ENCODE measurements at places on chromosomes 5 and 9. TPM values are rescaled to one million over a fixed set of nuclear protein-coding genes. Genes with fewer than 3 reads are reported as not detected.

The GGTA1 gene
- polyA plus RNA-seq: 2.5 TPM

The SLC25A48 gene
- 0.37 TPM for polyA plus RNA-seq

The SOHLH1 gene
- not detected for polyA plus RNA-seq

The PCDHGA4 gene
- polyA plus RNA-seq: 0.15 TPM

The TRPM3 gene
- polyA plus RNA-seq: 0.07 TPM

The FGF1 gene
- 0.08 TPM for polyA plus RNA-seq

The EPB41L4A gene
- 3.7 TPM for polyA plus RNA-seq

The CDH6 gene
- 0.67 TPM for polyA plus RNA-seq

The ZNF883 gene
- polyA plus RNA-seq: 0.13 TPM

The ROPN1L gene
- 0.53 TPM for polyA plus RNA-seq

The PCDHB9 gene
- 0.07 TPM for polyA plus RNA-seq

DNA sequence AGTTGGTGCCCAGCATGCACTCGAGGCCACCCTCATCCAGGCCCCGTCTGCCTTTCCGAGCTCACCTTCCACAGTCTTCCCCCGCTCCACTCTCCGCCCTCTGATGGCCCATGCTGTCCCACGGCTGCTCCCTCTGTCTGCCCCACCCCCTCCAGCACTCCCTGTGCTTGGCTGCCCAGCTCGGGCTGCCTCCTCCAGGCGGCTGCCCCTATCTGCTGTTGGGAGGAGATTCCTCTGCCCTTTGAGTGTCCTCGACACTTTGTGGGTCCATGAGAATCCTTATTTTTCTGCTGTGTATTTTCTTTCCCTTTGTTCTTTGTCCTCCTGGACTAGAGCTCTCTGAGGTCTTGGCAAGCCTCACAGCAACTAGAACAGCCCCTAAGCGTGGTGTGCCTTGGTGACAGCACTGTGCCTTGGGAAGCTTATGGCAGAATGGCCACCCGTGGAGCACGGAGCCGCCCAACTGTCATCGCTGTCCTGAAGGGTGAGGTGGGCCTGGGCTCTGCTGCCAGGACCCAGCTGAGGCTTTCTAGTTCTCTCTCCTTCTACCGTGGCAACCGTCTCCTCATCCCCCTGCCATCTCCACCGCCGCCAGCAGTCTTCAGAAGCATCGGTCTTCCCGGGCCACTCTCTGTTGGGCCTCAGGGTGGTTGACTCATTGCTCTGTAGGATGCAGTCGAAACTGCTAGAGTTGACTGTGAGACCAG lies 5.2 kb downstream of the NTMT1 start:
- no peak overlapping the region for H3K4me3 ChIP-seq
- H3K27ac ChIP-seq: no peak overlapping the region
- no peak for DNase-seq
- H3K36me3 ChIP-seq: peaks cover 4% of the 10 kb centered on the region

GRCh38 chr9:84394036-84394435 lies 53.5 kb upstream of the SLC28A3 start:
- no peaks in the 10 kb centered on the region for H3K4me1 ChIP-seq
- H3K27me3 ChIP-seq: peaks cover 2% of the 10 kb centered on the region
- no peak overlapping the region for H3K4me3 ChIP-seq
- H3K36me3 ChIP-seq: no peaks in the 10 kb centered on the region
- no peak for DNase-seq

DNA sequence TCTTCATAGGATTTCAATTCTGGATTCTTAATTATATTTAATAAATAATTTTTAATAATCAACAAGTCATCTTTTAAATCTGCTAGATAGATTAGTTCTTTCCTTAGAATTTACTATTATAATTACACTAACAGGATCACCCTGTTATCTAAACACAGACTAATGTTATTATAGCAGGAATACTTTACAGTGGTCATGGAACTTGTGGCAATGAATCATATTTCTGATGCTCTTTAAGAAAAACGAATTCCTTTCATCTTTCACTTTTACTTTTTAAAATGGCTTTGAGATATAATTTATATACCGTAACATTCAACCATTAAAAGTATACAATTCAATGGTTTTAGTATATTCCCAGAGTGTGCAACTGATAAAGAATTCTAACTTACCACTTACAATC lies 29.7 kb upstream of the CDK5RAP2 start:
- H3K27me3 ChIP-seq: no peaks in the 10 kb centered on the region
- no peaks in the 10 kb centered on the region for H3K4me1 ChIP-seq
- H3K4me3 ChIP-seq: no peak overlapping the region
- DNase-seq: no peak

DNA sequence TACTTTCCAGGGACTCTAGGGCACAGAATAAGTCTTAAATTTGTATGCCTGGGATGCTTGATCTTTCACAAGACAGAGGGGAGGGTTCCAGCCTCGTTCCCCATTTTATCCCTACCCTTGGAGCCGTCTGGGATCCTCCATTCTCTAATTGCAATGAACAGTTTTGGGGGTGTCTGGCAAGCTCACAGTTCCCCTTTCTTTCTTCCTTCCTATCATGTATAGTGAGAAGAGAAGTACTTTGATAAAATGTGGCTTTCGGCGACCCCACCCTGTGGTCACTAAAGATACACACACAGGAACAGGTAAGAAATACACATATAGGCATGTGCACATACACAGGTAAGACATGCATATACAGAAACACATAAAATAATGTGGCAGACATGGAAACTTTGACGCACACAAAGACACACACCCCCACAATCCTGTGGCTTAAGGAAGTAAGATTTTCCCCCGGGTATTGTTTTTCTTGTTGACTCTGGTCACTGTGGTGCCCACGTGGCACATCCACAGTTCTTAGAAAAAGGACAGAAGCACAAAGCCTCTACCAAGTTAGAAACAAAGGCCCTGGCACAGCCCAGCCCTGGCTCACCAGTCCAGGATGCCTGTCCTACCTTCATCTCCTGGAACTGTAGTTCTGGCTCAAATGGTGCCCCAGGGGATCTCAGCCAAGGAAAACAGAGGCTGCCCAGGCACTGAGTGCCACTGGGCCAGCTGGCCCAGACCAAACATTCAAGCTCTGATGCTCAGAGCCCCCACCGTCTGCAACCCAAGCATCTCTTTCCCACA lies 6.3 kb upstream of the SMU1 start:
- H3K36me3 ChIP-seq: no peaks in the 10 kb centered on the region
- H3K27me3 ChIP-seq: no peaks in the 10 kb centered on the region
- H3K27ac ChIP-seq: peak overlapping the region; percentile 21
- peaks cover 23% of the 10 kb centered on the region for H3K4me1 ChIP-seq
- DNase-seq: no peak
- H3K4me3 ChIP-seq: no peak overlapping the region

DNA sequence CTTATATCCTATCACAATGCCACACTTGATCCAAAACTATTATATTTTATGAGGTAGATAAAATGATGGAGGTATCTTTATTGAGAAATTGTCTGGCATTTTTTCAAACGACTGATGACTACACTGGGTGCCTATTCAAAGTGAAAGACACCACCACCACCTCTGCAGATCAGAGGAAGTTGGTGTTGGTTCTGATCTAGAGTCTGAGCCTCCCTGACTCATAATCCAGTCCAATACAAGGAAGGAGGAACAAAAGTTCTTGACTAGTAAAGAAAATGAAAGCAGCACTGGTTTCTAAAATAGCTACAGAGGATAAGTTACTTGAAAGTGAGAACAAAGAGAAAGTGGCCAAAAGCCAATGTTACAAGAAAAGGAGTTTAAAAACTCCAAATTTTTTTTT lies 139.9 kb downstream of the RFX3 start:
- H3K36me3 ChIP-seq: no peaks in the 10 kb centered on the region
- no peak overlapping the region for H3K27ac ChIP-seq
- H3K4me1 ChIP-seq: no peaks in the 10 kb centered on the region
- H3K27me3 ChIP-seq: no peaks in the 10 kb centered on the region
- H3K4me3 ChIP-seq: no peak overlapping the region

GRCh38 chr9:93203026-93203717 lies 19.2 kb downstream of the WNK2 start:
- no peak overlapping the region for H3K27ac ChIP-seq
- H3K4me3 ChIP-seq: no peak overlapping the region
- no peaks in the 10 kb centered on the region for H3K4me1 ChIP-seq
- no peak for DNase-seq
- no peaks in the 10 kb centered on the region for H3K36me3 ChIP-seq
- H3K27me3 ChIP-seq: no peaks in the 10 kb centered on the region

GRCh38 chr9:120616966-120617935 lies 37.3 kb upstream of the CDK5RAP2 start:
- H3K4me1 ChIP-seq: no peaks in the 10 kb centered on the region
- no peak overlapping the region for H3K4me3 ChIP-seq
- peaks cover 6% of the 10 kb centered on the region for H3K36me3 ChIP-seq
- no peaks in the 10 kb centered on the region for H3K27me3 ChIP-seq

DNA sequence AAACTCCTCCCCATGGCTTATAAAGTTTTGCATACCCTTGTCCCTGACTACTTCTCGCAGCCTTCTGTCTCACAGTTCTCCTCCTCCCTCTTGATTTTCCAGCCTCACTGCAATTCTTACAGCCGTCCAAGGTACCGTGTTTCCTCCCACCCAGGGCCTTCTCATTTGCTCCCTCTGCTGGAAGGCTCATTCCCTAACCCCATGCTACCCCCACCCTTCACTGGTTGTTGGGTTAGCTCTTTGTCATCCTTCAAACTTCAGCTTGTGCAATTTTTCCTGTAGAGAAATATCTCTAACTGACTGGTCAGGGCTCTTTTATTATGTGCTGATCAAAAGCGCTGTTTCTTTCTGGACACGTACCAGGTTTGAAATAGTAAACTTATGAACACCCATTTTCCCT lies 329.2 kb downstream of the EBF1 start:
- peaks cover 6% of the 10 kb centered on the region for H3K4me1 ChIP-seq
- no peaks in the 10 kb centered on the region for H3K27me3 ChIP-seq
- no peak overlapping the region for H3K4me3 ChIP-seq
- no peak for DNase-seq
- no peak overlapping the region for H3K27ac ChIP-seq

DNA sequence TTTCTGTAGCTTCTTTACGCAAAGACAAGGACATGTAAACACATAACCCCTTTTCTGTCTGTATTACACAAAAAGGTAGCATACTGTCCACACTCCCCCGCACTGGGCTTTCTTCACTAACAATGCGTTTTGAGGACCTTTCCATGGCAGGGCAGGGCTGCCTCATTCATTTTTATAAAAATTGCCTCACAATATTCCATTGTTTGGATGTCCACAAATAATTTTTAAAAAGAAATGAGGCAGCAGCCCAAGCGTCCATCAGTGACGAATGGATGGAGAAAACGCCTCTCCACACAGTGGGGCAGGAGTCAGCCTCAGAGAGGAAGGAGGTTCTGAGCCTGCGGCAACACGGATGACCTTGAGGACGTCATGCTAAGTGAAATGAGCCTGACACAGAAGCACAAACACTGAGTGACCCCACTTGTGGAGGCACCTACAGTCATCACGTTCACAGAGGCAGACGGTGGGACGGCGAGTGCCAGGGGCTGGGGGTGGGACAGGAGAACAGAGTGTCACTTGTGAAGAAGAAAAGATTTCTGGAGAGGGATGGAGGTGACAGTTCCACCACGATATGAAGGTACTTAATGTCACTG lies 67.8 kb downstream of the RASGEF1C start:
- no peak overlapping the region for H3K27ac ChIP-seq
- no peaks in the 10 kb centered on the region for H3K27me3 ChIP-seq
- DNase-seq: no peak
- H3K4me1 ChIP-seq: no peaks in the 10 kb centered on the region

DNA sequence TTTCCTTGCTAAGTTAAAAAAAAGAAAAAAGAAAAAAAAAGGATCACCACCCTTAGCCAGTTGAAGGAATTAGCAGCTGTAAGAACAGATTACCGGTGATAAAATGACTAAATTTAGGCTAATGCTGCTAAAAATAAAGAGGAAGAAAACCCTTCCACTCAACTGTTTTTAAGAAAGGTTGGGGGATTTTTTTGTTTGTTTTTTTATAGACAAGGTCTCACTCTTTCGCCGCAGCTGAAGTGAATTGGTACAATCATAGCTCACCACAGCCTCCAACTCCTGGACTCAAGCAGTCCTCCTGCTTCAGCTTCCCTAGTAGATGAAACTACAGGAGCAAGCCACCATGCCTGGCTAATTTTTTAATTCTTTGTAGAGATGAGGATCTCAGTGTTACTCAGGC lies 101.7 kb downstream of the SNCAIP start:
- no peaks in the 10 kb centered on the region for H3K4me1 ChIP-seq
- H3K27ac ChIP-seq: no peak overlapping the region
- DNase-seq: no peak
- H3K4me3 ChIP-seq: no peak overlapping the region
- no peaks in the 10 kb centered on the region for H3K36me3 ChIP-seq

- no peaks in the 10 kb centered on the region for H3K36me3 ChIP-seq
- no peak for DNase-seq
- H3K27ac ChIP-seq: no peak overlapping the region
- peaks cover 4% of the 10 kb centered on the region for H3K27me3 ChIP-seq
- H3K4me3 ChIP-seq: no peak overlapping the region
These were observed 114.1 kb downstream of the PCSK5 start for GRCh38 chr9:76004526-76004925.

GRCh38 chr9:129321286-129322021 lies 143.4 kb upstream of the IER5L start:
- DNase-seq: no peak
- H3K27me3 ChIP-seq: no peaks in the 10 kb centered on the region
- peak overlapping the region; percentile 77 for H3K27ac ChIP-seq

DNA sequence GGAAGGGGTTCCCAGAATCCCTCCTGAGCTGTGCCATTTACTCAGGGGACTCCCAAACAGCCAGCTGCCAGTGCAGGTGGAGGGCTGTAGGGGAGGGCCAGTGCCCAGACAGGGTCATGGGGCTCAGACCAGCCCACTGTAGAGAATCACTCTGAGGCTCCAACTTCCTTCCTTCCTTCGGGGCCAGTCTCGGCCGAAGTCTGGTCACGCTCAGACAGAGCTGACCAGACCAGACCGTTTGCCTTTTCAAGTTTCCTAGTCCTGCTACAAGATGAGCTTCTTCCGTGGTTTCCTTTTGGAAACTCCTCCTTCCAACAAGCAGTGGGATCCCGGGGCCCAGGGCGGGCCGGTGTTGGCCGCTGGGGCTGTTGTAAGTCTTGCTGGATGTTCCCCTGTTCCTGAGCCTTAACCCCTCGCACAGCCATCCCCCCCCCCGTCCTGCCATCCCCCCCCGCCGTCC lies 52.6 kb downstream of the SAR1B start:
- no peak overlapping the region for H3K27ac ChIP-seq
- no peak overlapping the region for H3K4me3 ChIP-seq
- no peak for DNase-seq
- peaks cover 17% of the 10 kb centered on the region for H3K36me3 ChIP-seq

GRCh38 chr5:168317096-168317520 lies 25.7 kb downstream of the WWC1 start:
- H3K27me3 ChIP-seq: no peaks in the 10 kb centered on the region
- peaks cover 7% of the 10 kb centered on the region for H3K4me1 ChIP-seq
- H3K27ac ChIP-seq: peak overlapping the region; percentile 91

All from liver (tissue), 10 donors.